ENCODE measurements at places on chromosomes 7 and 10.

- DNase-seq, result no peak
Observed at GRCh38 chr7:134768243-134768642, 11.2 kb upstream of the CALD1 start.

GRCh38 chr7:98869027-98869596, 702 bp downstream of the TMEM130 start:
- DNase-seq, result no peak

DNA sequence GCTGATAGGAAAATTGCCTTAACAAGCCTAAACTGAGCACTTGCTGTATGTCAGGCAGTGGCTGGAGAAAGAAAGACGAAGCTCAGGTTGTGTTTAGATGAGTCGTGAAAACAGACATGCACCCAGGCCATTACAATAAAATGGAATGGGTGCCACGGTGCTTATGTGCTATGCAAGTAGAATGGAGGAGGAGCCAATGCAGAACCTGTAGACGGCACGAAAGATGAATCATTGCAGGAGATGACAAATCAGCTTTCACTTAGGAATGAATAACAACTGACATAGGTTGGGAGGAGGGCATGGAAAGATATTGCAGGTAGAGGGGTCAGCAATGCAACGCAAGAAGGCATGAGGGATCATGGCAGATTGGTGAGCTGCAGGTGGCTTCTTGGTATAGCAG, 61.2 kb upstream of the ARHGAP21 start:
- DNase-seq, result no peak

- no peak for DNase-seq
Observed at GRCh38 chr10:132847416-132847777, 61.5 kb upstream of the NKX6-2 start.

DNA sequence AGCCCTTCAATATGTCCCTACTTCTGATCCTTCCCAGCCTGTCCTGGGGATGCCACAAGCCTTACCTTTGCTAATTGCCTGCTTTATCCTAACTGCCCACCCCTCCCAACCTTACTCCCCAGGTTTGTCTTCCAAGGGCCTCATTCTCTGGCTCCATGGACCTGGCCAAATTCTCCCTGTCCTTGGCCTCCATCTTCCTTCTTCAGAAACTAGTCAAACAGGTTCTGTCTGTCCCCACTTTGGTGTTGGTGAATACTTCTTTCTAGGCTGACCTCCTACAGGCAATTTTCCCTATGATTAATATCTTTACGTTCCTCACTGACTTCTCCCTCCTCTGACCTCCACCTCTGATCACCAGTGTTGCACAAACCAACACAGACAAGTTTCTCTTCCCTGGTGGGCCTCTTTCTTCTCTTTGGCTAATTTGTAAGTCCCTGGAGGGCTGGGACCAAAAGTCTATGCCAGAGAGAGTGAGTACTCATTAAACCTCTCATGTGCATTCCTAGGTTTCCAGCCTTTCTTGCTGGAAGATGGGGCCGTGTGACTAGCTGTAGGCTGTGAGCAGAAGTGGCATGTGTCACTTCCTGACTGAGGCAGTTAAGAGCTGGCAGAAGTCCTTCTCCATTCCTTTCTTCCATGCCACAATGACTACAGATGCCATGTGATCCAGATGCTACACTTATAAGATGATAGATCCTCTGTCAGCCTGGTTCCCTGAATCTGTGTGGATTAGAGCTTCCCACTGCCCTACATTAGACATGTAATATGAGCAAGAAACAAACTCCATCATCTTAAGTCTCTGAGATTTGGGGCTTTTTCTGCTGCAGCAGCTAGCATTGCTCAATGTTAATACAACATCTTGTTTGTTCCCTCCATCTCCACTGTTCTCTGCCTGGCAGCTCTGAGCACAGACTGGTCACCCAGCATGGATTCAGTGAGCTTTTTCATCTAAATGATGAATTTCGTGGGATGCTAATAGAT, 382.7 kb downstream of the RPS24 start:
- no peak for DNase-seq

DNA sequence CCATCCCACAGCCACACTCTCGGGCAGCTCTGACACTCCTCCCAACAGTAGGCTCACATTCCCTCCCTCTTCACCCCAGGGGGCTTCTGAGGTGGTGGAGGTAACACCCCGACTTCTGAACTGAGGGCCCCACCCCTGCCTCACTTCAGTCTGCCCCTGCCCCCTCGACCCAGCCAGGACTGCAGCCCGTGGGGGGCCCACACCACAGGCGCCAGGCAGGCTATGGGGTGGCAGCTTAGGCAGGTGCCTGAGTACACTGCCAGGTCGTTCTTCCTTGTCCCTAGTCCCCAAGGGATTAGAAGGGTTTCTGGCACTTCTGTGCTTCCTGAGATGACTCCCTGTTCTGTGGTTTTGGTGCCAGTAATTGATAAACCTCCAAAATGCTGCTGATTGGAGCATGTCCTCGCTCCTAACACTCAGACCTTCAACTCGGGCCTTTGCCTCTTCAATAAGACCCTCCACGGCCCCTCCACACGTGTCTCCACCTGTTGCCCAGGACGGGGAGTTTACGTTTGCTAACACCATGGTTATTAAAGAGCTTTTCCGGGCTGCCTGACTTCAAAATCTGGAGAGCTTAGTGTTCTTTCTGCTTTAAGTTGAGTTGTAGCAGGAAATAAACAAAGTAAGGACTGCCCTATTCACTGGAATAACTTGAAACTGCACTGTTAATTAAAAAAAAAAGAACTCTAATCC, 23.8 kb upstream of the LARP4B start:
- no peak for DNase-seq

- no peak for DNase-seq
Observed at GRCh38 chr10:45456822-45457221, 82.8 kb downstream of the ALOX5 start.

GRCh38 chr7:141697211-141697871, 4.6 kb downstream of the DENND11 start:
- DNase-seq, result no peak

DNA sequence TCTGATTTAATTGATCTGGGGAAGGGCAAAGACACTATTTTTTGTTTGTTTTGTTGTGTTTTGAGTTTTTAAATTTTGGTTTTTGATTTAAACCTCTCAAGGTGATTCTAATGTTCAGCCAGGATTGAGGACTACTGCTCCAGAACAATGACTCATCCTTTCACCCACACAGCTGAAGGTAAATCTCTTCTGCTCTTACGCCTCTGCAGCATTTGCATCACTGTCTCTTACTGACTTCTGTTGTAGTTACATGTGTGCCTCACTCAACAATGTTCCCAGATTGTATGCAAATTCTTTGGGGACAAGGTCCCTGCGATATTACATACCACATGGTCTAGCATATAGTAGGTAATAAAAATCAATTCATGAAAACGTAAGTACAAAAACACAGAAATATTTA, 467.5 kb upstream of the LRRN3 start:
- no peak for DNase-seq

Data from activated B cell treated with CpG ODN at 0.5 μM for 24 hours (primary cell).